ENCODE measurements at places on chromosomes 4 and X. TPM values are rescaled to one million over a fixed set of nuclear protein-coding genes. Genes with fewer than 3 reads are reported as not detected.
A peak's percentile ranks its signal among the peaks of the same experiment; 100 is the strongest.

DNA sequence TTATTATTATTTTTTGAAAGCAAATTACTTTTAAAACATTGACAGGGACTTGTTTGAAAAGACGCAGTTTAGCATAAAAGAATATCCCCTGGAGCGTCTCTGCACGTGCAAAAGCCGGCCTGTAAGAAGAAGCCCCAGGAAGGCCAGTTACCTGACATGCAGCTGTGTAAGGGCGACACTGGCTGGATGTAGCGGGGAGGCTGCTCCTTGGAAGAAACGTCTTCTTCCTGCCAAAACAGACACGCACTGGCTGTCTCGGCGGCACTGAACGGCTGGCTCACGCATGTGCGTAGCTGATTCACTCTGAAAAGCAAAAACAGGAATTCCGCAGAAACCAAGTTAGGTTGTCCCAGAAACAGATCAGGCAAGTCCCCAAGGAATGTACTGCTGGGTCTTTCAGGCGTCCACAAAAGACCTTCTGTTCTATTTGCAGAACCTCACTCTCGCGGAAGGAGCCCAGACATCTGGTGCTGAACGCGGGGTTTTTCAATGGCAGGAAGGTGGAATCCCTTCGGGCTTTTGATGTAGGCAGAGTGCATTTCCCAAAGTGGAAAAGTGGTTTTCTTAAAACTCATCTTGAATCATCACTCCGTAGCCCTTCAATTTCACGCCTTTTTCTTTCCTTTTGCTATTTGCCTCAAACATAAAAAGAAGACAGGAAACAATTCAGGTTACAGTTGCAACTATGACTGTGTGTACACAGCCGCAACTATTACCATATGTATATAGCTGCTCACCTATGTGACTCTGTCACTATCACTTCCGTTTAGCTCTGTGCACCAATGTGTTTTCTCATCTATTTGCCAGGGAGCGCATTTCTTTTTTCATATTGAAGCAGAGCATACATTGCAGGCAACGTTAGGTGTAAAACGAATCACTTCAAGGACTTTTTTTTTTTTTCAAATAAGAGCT is 38.1 kb upstream of the ARSH start:
- H3K27me3 ChIP-seq = no peaks in the 10 kb centered on the region
- H3K4me3 ChIP-seq = peak overlapping the region; percentile 41
- no peak overlapping the region for H3K27ac ChIP-seq
- no peak for DNase-seq
- H3K4me1 ChIP-seq = peaks cover 9% of the 10 kb centered on the region

DNA sequence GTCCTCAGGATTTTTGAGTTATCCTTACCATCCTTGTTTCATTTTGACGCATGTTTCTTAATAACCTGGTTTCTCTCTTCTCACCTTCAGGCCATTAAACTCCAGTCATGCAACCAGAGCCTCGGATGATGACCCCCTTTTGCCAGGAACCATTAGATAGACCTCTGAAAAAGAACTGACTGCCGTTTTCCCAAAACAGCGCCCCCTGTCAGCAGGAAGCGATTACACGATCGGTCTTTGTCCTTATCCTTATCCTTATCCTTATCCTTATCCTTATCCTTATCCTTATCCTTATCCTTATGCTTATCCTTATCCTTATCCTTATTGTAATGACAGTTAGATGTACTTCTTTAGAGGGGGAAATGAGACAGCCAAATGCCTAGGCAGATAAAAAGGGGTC is 148.4 kb upstream of the ITM2A start:
- DNase-seq = no peak
- H3K4me3 ChIP-seq = no peak overlapping the region
- no peak overlapping the region for H3K27ac ChIP-seq
- H3K4me1 ChIP-seq = no peaks in the 10 kb centered on the region
- H3K36me3 ChIP-seq = no peaks in the 10 kb centered on the region

DNA sequence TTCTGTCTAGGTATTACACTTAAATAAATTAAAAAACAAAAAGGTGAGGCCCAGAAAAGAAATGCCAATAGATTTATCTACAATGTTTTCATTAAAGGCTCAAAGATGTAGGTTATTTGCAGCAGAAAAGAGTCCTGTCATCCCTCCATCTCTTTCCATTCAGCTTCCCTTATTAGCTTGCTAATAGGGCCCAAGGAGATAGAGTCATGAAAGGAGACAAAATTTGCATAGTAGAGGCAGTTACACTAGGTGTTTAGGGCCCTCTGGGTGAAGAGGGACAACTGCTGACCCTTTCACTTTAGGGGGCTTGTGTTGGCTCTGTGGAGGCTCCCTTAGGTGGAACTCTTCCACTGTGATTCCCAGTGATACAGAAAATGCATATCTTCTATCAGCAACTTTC is 58.4 kb upstream of the TACR3 start:
- H3K4me3 ChIP-seq = no peak overlapping the region
- no peaks in the 10 kb centered on the region for H3K27me3 ChIP-seq
- H3K4me1 ChIP-seq = no peaks in the 10 kb centered on the region
- no peak overlapping the region for H3K27ac ChIP-seq

- no peak overlapping the region for H3K27ac ChIP-seq
- H3K4me3 ChIP-seq = no peak overlapping the region
- no peaks in the 10 kb centered on the region for H3K27me3 ChIP-seq
- H3K36me3 ChIP-seq = no peaks in the 10 kb centered on the region
Observed at GRCh38 chr4:164320847-164321246, 433.1 kb upstream of the SMIM31 start.

DNA sequence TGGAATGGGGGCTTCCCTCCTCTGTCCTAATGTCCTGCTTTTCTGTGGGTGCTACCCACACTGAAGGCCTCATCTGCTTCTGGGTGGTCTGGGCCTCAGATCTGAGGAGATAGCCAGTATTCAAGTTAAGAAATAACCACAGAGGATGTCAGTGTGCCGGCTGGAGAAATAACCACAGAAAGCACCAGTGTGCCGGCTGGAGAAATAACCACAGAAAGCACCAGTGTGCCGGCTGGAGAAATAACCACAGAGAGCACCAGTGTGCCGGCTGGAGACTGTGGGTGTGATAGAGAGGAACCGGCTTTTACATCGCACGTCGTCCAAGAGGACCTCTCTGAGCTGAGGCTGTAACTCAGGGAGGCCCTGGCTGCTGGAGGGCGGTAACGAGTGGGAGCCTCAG is 65.7 kb upstream of the PSAPL1 start:
- no peak overlapping the region for H3K27ac ChIP-seq
- H3K4me1 ChIP-seq = no peaks in the 10 kb centered on the region

TBX22 gene
- total RNA-seq = not detected

GRCh38 chrX:148915474-148915873 is 415.1 kb downstream of the AFF2 start:
- no peak overlapping the region for H3K27ac ChIP-seq
- no peak for DNase-seq
- H3K27me3 ChIP-seq = no peaks in the 10 kb centered on the region
- H3K4me3 ChIP-seq = no peak overlapping the region
- H3K4me1 ChIP-seq = no peaks in the 10 kb centered on the region

DNA sequence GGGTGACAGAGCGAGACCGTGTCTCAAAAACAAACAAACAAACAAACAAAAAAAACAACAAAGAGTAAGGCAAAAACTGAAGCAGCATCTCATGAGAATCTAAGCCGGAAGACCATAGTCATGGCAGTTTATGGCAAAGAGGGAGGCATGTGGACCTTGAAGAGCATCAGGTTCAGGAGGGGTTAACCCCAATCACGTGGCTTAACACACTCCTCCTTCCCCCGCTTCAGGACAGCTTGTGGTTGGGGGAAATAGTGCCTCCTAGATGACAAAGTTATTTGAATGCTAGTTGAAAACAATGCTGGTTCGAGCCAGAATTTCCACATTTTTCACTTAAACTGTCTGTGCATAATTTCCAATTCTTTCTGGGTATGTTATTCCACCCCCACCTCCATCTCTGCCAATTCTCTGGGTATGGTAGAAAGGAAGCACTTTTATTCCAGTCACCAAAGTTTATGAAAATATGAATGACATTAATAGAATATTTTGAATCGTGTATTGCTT is 11.7 kb upstream of the MAP7D3 start:
- peaks cover 20% of the 10 kb centered on the region for H3K4me1 ChIP-seq
- no peaks in the 10 kb centered on the region for H3K27me3 ChIP-seq
- H3K36me3 ChIP-seq = no peaks in the 10 kb centered on the region
- H3K4me3 ChIP-seq = no peak overlapping the region

DNA sequence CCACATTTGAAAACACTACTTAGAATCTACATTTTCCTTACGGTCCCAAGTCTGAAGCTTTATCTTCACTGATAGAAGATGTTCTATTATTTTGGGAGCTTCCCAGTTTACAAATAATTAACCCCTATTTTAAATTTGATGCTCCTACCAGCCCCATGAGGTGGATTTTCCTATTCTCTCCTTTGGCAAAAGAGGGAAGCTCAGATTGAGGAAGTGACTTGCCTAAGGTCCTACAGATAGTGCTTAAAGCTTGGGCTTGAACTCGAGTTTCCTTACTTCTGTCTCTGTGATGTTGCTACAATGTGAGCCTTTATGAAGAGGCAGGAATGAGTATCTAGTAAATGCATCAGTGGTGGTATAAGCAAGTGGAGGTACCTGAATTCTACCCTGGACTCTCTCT is 27.5 kb downstream of the HEPH start:
- no peak overlapping the region for H3K4me3 ChIP-seq
- no peaks in the 10 kb centered on the region for H3K4me1 ChIP-seq
- DNase-seq = no peak
- H3K36me3 ChIP-seq = no peaks in the 10 kb centered on the region
- H3K27ac ChIP-seq = no peak overlapping the region
- no peaks in the 10 kb centered on the region for H3K27me3 ChIP-seq
